ENCODE measurements at places on chromosomes 1 and 21. TPM values are rescaled to one million over a fixed set of nuclear protein-coding genes. Genes with fewer than 3 reads are reported as not detected.

DNA sequence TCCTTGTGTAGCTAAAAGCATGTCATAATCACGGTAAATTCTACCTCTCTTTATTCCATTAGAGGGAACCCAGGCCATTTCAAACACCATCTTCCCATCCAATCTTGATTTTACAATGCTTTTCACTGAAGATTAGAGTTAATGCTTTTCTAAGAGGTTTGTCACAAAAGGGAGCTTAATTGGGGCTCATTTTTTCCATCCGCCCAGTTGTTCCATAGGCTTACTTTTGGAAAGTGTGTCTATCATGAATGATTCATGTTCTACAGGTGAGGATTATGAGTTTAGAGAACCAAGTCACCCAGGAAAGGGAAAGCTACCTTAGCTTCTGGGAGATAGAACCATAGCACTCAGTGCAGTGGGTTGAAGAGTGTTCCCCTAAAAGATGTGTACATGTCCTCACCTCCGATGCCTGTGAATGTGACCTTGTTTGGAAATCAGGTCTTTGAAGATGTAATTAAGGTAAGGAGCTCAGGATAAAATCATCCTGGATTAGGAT, 286.9 kb upstream of the RUNX1 start:
- H3K4me3 ChIP-seq: no peak overlapping the region
- no peak for DNase-seq
- peaks cover 21% of the 10 kb centered on the region for H3K4me1 ChIP-seq
- H3K27ac ChIP-seq: no peak overlapping the region
- no peaks in the 10 kb centered on the region for H3K36me3 ChIP-seq

GRCh38 chr1:37865348-37866120, 6.1 kb upstream of the MTF1 start:
- no peaks in the 10 kb centered on the region for H3K4me1 ChIP-seq
- no peak overlapping the region for H3K27ac ChIP-seq
- H3K36me3 ChIP-seq: peaks cover 23% of the 10 kb centered on the region
- peak overlapping the region; percentile 21 for H3K4me3 ChIP-seq
- DNase-seq: no peak

- no peak overlapping the region for H3K27ac ChIP-seq
- no peak for DNase-seq
- H3K36me3 ChIP-seq: no peaks in the 10 kb centered on the region
- no peak overlapping the region for H3K4me3 ChIP-seq
These were observed 234.9 kb downstream of the PTPRC start for GRCh38 chr1:198873696-198874230.

GRCh38 chr1:30286241-30286987, 437.0 kb downstream of the MATN1 start:
- no peak for DNase-seq
- no peak overlapping the region for H3K27ac ChIP-seq
- peaks cover 4% of the 10 kb centered on the region for H3K4me1 ChIP-seq
- H3K36me3 ChIP-seq: no peaks in the 10 kb centered on the region
- H3K4me3 ChIP-seq: no peak overlapping the region

GRCh38 chr1:110203021-110203661, 7.0 kb upstream of the KCNC4 start:
- H3K27ac ChIP-seq: no peak overlapping the region
- H3K4me1 ChIP-seq: peaks cover 13% of the 10 kb centered on the region
- H3K4me3 ChIP-seq: no peak overlapping the region

HCRTR1 gene
- not detected for total RNA-seq

Measured in endothelial cell (in vitro differentiated cells).